ENCODE measurements at places on chromosomes 5 and 9.

GRCh38 chr9:88501086-88501485, 33.9 kb upstream of the NXNL2 start:
- no peak for DNase-seq

- DNase-seq, result no peak
These were observed 227.2 kb downstream of the NSG2 start for GRCh38 chr5:174272671-174273070.

DNA sequence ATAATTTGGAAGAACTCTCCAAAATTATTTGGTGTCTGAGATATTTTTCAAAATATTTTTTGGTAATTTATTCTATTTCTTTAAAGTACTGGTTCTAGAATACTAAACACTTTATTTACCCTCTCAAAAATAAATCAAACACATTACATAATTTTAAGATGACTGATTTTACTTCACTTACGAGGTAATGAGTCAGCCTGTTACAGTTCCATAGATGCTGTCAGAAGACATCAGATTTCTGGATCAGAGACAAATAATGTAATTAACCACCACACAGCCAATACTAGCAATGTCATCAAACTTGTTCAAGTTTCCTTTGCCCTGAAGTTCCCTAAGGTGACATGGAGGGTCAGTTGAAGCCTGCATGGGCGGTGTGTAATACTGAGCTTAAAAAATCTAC, 106.1 kb upstream of the CDH9 start:
- no peak for DNase-seq

DNA sequence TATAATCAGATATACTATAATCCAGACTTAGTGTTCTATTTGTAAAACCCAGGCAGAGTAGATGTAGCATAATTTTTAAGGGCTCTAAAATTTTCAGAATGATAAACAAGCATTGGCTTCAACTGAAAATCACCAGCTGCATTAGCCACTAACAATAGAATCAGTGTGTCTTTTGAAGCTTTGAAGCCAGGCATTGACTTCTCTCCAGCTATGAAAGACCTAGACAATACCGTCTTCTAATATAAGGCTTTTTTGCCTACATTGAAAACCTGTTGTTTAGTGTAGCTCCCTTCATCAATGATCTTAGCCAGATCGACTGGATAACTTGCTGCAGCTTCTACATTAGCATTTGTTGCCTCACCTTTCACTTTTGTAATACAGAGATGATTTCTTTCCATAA, 1877.3 kb upstream of the ACO1 start:
- no peak for DNase-seq

DNA sequence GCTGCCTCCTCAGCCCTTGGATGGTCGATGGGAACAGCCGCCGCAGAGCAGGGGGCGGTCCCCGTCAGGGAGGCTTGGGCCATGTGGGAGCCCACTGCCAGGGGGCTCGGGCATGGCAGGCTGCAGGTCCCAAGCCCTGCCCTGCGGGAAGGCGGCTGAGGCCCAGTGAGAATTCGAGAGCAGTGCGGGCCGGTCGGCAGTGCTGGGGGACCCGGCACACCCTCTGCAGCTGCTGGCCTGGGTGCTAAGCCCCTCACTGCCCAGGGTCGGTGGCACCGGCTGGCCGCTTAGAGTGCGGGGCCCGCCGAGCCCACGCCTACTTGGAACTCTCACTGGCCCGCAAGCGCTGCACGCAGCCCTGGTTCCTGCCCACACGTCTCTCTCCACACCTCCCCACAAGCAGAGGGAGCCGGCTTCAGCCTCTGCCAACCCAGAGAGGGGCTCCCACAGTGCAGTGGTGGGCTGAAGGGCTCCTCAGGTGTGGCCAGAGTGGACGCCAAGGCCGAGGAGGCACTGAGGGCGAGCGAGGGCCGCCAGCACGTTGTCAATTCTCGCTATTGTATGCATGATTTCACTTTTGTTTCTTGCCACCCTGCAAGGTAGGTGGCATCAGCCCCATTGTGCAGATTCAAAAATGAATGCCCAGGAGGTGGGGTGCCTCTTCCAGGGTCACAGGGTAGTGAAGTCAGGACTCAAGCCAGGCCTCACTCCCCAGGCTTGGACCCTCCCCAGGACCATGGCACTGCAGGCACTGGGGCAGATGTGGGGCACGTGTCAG, 48.6 kb downstream of the COL15A1 start:
- no peak for DNase-seq

- no peak for DNase-seq
These were observed 338.1 kb upstream of the ADAMTS16 start for GRCh38 chr5:4802044-4802443.

- DNase-seq, result no peak
These were observed 121.7 kb downstream of the PIK3R1 start for GRCh38 chr5:68337235-68337634.

DNA sequence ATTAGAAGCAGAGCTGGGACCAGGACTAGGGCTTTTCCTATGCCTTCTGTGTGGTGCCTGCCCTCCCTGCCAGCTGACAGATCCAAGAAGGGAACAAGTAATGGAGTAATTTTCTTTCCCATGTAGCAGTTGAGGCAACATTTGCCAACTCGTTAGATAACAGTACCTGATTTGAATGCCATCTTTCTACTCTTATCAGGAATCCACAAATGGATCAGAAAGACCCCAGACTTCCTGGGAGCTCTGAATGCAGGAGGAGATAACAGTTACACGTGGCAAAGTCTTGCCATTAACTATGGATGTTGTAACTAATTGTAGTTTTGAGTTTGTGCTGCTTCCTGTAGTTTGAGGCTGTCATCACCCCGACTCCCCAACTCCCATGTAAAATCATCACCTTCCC, 39.2 kb downstream of the RCL1 start:
- no peak for DNase-seq

- DNase-seq, result no peak
These were observed 6.4 kb downstream of the TSPAN17 start for GRCh38 chr5:176653401-176654385.

- no peak for DNase-seq
These were observed 24.0 kb downstream of the TMOD1 start for GRCh38 chr9:97525451-97525850.

GRCh38 chr9:72207278-72207677, 58.0 kb downstream of the GDA start:
- DNase-seq, result no peak

GRCh38 chr9:37949576-37949975, 45.6 kb upstream of the SLC25A51 start:
- DNase-seq, result no peak

DNA sequence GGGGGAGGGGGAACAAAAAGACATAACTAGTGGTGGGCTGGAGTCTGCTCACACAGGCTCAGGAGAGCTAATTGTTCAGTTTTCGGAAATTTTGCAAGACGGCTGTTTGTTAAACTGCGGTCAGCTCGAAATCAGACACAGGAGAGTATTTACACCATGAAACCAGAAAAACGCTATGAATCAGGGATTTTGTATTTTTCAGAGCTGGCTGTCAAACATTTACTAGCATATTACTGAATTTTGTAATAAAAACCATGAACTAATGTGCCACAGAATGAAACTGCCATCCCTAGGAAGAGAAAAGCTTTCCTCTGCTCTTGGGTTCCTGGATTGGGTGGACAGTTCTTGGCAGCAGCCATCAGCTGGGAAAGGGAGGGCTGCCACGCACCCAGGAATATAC, 45.3 kb downstream of the TRPM3 start:
- DNase-seq, result no peak

DNA sequence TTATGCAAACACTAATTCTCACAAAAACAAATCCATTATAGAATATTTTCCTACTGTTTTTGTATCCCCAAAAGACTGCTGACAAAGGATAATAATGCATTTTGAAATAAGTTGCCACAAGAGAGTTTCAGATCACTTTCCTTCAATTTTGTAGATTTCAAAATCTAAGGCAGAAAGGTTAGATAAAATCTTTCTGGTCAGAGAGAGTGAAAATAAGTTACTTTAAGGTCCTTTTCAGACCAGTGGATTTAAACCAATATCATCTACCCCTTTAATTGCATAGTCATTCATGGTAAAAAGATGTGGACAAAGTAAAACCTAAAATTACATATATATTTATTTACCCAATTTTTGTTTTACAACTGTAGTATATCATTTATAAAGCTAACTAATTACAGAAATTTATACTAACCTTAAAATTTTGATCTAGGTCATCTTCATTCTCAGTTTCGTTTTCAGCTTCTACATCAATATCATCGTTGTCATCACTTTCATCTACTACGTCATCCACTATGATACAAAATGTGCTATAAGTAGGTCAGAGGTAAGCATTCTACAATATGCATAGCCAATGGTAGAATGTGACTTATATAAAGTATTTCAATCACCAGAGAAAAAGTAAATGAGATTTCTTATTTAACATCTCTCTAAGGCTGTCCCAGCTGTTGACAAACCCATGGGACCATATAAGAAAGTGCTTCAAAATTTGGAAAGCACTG, 95.7 kb downstream of the AGTPBP1 start:
- DNase-seq, result peak; percentile 45

DNA sequence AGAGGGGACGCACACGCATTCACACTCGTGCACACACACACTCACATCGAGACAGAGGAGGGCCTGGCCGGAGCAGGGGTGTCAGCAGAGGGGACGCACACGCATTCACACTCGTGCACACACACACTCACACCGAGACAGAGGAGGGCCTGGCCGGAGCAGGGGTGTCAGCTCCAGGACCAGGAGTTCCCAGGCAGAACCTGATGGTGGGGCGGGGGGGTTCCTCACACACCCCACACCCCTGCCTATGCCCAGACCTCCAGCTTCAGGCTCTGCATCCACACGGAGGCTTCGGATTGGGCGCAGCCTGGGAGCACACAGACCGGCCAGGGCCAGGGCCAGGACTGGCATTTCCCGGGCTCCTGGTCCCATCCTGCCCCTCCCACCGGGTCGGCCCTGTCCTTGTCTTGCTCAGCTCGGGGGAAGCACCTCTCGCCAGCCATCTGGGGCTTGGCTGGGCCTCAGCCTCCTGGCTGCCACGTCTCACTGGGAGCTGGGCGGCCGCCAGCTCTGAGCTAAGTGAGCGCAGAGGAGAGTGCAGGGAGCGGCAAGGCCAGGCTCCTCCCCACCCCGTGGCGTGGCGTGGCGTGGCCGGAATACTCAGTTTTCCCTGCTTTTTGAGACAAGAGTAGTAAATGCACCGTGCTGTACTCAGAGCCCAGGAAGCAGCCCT, 31.3 kb downstream of the ADAMTS2 start:
- no peak for DNase-seq

DNA sequence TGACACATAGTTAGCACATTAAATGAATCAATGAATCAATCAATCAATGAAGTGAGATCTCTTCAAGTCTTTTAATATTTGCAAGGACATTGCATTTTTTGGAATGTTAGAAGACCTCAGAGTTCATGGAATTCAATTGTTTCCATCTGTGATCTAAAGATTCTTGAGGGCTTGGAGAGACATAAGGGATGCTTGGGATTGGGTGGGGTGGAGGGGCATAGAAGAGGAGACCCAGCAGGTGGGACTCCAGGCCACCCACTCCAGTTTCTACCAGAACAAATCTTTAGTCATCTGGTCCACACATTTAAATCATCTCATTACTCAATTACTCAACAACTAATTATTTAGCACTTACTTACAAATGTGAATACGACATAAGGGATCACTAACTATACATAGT, 251.0 kb upstream of the TRIM32 start:
- no peak for DNase-seq

GRCh38 chr9:133341369-133342068, 5.5 kb upstream of the SURF6 start:
- DNase-seq, result no peak

DNA sequence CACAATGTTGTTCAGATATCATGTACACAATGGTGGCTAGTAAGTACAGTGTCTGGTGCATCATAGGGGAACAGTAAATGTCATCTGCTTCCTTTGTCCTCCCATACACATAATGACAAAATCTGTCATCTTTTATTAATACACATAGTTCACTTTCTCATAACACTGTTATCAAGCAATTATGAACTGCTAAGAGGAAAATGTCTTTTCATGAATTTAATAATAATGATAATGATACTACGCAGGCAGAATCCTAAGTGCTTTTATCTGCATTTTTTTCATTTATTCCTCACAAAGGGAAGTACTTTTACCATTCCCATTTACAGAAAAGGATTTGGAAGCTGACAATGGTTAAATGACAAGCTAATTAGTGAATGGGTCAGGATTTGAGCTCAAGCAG, 35.7 kb downstream of the DPYSL3 start:
- DNase-seq, result no peak

- no peak for DNase-seq
These were observed 25.2 kb upstream of the CNOT6 start for GRCh38 chr5:180468732-180469585.

DNA sequence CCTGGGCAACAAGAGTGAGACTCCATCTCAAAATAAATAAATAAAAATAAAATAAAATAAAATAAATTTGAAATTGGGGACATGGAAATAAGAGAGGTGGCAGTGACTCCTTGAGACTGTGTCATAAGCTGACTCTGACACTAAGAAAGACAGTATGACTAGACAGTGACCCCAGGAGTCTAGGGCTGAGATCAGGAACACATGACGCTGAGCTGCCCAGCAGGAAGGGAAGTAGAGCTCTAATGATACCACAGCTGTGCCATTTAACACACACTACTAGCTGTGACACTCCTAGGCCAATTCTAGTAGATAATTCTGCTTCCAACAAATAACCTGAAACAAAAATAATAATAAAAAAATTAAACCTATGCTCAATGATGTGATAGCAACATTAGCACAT, 293.0 kb downstream of the SEC61B start:
- DNase-seq, result no peak

DNA sequence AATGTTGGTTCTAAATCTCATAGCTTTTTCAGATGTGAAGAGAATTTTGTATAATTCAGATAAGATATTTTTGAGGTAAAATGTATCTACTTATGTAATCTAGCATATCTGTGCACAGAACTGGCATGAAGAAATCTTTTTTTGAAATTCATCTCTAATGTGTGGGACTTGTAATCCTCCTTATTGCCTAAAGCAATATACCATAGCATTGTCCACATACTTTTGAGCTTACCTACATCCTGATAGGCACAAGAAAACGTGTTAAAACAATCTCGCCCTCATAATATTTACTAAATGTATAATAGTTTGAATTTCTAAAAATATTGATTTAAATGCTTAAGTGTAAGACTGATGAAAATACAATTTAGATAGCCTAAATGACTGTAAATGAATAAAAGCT, 1686.5 kb upstream of the ACO1 start:
- no peak for DNase-seq

- DNase-seq, result no peak
These were observed 267.2 kb upstream of the DAB2 start for GRCh38 chr5:39691993-39692392.

DNA sequence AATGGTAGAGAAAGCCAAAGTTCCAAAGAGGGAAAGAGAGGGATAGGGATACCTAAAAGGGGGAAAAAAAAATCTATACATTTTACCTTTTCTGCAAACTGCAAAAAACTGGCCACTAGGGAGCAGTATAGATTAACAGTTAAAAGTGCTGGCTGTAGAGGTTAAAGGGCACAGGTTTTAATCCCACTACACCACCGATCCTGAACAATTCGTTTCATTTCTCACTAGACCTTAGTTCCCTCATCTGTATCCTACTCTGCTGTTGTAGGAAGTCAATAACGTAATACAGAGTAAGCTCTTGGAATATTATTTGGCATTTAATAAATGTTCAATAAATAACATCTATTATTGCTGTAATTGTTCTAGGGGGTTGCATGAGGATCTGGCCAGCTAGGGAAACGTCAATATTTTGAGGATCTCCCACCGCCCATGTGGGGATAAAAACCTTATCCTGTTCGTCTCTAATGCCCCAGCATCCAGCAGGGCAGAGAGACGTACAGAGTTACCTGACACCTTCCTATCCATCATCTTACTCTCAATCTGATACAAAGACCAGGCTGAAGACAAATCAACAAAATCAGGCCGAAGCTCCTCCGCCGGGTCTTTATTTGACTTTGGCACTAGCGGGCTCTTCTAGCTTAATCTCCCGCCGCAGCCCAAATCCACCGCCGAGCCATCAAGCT, 757 bp downstream of the CDC26 start:
- peak; percentile 66 for DNase-seq
